ENCODE measurements at places on chromosomes 5 and 9.

DNA sequence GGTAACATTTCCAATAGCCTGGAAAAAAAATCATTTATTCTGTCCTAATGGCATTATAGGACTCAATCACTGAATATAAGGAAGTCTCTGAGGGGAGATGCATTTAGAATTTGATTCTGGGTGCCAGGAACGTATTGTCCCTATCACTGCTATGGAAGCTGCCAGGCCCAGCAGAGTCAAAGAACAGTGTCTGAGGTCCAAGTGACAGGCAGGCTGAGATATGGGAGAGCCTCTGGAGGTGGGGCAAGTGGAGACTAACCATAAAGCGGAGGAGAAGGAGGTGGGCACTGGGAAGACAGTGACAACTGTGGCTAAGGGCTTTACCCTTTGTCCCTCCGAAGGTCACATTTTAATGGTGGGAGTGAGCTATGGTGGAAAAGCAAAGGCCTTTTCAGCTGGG, 505.5 kb downstream of the CTNND2 start:
- DNase-seq: no peak

DNA sequence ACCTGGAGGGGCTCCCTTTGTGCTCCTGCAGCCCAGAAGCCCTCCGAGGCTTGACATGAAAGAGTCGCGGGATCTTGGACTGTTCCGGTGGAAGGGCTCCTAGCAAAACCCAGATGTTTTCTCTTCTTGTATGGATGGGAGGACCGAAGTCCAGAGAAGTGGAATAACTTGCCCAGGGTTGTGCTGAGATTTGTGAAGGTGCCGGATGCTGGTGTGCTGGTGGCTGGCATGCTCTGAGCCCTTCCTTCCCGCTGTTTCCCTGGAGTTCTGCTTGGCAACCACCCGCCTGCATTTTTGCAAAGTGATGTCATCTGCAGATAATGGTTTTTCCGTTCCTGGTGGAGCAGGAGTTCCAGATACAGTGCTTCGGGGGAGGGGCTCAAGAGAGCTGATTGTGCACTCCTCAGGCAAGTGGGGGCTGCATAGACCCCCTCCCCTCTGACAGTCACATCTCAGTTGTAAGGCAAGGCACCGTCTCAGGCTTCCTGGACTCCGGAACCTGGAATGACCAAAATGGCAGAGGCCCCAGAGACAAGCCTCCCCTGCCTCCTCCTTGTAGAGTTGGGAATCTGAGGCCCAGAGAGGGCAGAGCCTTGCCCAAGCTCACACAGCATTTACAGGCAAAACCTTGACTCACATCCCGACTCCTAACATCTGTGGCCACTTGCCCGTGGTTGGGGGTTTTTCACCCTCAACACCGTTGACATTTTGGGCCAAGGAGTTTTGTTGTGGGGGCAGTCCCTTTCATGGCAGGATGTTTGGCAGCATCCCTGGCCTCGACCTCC, 157.0 kb downstream of the RGS3 start:
- no peak for DNase-seq

- DNase-seq: no peak
These were observed 193.5 kb upstream of the ANKH start for GRCh38 chr5:15065091-15065490.

DNA sequence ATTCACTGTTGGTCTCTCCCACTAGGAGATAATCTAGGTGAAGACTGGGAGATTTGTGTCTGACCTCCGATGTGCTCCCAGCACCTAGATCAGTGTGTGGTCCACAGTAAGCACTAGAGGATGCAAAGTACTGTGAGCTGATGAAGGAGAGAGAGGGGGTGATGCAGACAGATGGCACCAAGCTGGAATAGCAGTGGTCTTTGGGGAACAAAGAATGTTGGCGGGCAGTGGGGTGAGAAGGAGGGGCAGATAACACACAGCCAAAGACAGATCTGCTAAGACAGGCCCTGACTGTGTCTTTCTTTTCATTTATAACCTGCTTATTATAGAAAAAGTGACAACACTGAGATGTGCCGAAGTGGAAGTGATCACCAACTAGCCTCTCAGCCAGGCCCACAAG, 37.5 kb downstream of the ERGIC1 start:
- DNase-seq: no peak

DNA sequence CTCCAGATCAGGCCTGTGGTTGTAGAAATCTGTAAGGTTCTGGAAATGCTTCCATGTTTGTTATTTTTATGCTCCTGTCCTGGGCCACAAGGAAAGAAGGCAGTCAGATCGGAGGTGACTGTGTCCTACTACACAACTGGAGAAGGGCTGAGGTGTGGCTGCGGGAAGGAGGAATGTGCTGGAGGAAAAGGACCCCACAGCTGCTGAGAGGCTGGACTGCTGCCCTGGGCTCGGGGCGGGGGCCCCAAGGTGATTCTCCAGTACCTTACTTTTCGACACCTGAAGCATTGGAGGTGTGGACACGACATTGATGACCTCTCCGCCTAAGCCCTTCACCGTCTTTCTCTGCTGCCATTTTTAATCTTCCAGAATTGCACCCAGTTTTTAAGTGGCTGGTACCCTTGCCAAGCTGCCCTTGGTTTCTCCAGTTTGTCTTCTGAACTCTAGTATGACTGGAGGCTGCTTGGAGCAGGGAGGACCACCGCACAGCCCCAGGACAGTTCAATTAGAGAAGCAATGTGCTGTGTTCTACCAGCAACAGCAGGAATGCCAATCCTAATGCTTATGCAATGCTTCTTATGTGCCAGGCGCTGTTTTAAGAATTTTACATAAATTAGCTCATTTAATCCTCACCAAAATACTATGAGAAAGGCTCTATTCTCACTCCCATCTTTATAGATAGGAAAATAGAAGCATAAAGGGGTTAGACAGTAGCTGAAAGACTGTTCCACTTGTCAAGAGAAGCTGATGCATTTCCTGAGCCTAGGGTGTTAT, 13.5 kb upstream of the ANKRD33B start:
- DNase-seq: no peak

- DNase-seq: no peak
These were observed 648.3 kb downstream of the PDE4D start for GRCh38 chr5:59245198-59245597.

DNA sequence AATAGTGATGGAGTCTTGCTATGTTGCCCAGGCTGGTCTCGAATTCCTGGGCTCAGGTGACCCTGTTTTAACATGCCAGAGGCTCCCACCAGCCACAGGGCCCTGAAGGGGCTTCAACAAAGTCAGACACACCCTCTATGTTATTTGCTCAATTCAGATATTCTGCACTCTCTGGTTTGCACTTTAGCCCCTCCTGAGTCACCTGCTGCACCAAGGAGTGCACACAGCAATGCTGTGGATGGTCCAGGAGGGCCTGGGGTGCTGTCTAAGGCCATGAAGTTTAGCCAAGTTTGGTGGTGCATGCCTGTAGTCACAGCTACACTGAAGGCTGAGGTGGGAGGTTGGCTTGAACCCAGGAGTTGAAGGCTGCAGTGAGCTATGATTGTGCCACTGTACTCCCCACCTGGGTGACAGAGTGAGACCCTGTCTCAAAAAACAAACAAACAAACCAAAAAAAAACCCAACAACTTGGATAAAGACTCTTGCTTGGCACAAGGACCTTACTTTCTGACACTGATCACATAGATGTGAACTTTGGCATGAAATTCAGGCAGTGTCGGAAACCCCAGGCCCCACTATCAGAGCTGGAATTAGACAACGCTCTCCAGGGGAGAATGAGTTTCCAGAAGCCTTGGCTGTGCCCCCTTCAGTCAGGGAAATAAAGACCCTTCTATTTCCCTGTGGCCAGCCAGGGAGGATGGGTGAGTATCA, 39.7 kb upstream of the CDKN2AIPNL start:
- no peak for DNase-seq

DNA sequence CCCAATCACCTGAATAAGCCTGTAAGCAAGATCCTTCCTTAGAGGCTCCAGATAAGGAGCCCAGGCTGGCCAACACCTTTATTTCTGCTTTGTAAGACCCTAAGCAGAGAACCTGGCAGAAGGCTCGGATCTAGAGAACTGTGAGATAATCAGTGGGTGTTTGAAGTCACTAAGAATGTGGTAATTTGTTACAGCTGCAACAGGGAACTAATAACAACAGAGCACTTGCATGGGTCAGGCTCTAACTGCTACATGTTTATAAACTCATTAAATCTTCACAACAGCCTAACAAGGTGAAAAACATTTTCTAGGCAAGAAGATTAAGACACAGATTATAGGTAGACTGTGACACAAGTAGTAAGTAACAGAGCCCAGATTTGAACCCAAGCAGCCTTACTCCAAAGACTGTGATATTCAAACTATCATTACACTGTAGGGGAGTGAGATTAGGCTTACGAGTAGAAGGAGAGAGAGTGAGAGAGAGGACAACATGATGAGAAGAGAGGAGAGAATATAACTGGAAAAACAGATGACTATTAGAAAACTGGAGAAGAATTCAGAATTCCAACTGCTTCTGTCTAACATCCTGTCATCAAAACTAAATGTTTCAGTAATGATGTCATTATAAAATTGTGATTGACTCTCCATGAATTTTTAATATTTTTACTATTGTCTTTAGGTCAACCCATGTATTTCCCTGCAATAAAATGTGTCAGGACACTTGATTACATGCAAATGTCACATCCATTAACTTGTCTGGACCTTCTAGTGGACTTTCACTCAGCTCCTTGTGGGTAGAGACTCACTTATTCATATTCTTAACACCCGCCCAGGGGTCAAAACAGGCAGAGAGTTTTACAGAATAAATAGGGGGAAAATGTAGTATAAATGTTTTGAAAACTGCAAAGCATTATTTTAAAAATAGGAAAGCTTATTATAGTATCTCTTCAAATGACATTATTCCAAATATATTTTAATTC, 290.9 kb upstream of the RGMB start:
- no peak for DNase-seq

DNA sequence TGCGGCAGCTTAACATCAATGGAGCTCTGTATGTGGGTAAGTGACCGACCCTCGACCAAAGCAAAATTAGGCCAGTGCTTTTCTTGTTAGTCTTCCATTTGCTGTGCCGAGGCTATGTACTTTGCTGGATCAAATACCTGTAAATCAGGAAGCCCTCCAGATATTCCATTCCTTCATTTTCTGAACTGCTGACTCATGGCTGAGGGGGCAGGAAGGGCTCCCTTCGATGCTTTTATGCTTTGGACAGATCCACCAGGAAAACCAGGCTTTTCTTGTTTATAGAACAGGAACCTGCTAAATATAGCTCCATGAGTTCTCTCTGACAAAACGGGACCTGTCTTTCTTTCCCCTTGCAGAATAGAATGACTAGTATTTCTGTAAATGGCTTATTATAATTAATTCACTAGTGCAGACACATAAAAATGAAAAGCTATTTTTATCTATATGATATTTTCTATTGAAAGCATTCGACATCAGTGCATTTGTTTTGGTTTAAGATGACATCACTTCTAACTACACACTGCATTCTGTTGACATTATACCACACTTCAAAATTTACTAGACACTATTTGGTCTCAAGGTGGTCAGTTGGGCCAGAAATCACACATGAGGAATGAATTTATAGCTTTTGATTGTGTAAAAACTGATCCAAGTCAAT, 93.3 kb downstream of the LIFR start:
- DNase-seq: no peak

- DNase-seq: no peak
These were observed 679.5 kb upstream of the COX7C start for GRCh38 chr5:85938201-85938600.

GRCh38 chr5:103487822-103488493, 74.6 kb downstream of the NUDT12 start:
- no peak for DNase-seq

DNA sequence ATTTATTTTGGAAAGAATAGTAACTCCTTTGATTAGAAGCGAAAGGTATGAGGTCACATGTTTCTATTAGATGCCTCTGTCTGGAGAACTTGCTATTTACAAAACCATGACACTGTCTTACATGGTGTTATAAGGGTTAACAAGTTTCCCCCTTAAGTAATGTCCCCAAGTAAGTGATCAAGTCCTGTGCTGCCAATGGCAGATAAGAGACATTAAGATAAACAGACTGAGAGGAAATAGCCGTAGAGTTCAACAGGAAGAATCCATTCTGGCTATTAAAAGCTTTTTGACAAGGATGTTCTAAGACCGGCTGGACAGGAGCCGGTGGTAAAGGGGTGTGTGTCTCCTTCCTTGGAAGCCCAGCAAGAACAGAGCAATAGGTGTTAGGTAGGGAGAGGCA, 257.5 kb downstream of the GADD45G start:
- no peak for DNase-seq

GRCh38 chr5:76367623-76368371, 35.3 kb upstream of the IQGAP2 start:
- DNase-seq: no peak

Measured in effector memory CD4-positive, alpha-beta T cell (primary cell).